ENCODE measurements at places on chromosomes 1 and 21. TPM values are rescaled to one million over a fixed set of nuclear protein-coding genes. Genes with fewer than 3 reads are reported as not detected.

The B3GALT5 gene
- polyA plus RNA-seq, result not detected

The AKR7A3 gene
- polyA plus RNA-seq, result not detected

The FMO5 gene
- 16.8 TPM for polyA plus RNA-seq

The MYOG gene
- polyA plus RNA-seq, result not detected

DNA sequence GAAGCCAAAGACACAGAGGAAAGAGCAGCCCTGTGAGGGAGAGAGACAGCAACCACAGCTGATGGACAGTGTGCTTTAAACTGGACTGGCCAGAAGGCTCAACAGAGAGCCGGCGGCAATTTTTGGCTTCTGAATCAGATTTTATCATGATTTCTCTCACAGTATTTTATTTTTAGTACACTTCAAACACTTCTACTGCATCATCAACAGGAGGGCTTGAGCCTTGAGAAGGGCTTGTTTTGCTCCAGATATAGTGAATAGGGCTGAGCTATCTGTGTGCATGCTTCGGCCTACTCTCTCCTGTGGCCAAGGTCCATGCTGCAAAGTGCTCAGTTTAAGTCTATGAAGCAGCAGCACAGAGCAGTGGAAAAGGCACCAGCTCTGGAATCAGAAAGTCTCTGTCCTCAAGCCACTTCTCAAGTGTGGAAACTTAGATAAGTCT lies 33.3 kb downstream of the ADCY10 start:
- no peaks in the 10 kb centered on the region for H3K4me1 ChIP-seq
- DNase-seq, result no peak
- H3K4me3 ChIP-seq, result no peak overlapping the region
- H3K36me3 ChIP-seq, result no peaks in the 10 kb centered on the region

- H3K27me3 ChIP-seq, result no peaks in the 10 kb centered on the region
- H3K27ac ChIP-seq, result no peak overlapping the region
- no peak overlapping the region for H3K4me3 ChIP-seq
These were observed 102.0 kb downstream of the NMNAT2 start for GRCh38 chr1:183315991-183316758.

GRCh38 chr1:30968220-30968971 lies 59.8 kb upstream of the SDC3 start:
- no peak for DNase-seq
- H3K27ac ChIP-seq, result no peak overlapping the region
- H3K27me3 ChIP-seq, result no peaks in the 10 kb centered on the region
- no peak overlapping the region for H3K4me3 ChIP-seq

DNA sequence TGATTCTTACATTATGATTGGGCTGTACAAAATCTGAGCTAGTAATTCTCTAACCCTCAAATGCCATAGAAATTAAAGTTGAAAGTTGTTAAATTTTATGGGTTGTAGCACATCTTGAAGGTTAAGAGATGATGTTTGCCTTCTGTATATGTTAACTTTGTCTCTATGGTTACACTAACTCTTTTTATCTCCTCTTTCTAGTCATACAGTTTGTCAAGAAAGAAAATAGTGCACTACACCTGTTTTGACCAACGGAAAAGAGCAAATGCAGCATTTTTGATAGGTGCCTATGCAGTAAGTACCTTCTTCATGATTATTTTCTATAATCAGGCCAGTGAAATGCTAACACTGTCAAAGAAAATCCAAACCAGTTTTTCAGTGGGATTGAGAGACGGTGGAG lies 38.2 kb downstream of the CDC14A start:
- H3K4me1 ChIP-seq, result peaks cover 15% of the 10 kb centered on the region
- H3K27me3 ChIP-seq, result no peaks in the 10 kb centered on the region
- H3K36me3 ChIP-seq, result peaks cover 50% of the 10 kb centered on the region
- no peak for DNase-seq
- no peak overlapping the region for H3K27ac ChIP-seq
- H3K4me3 ChIP-seq, result no peak overlapping the region

DNA sequence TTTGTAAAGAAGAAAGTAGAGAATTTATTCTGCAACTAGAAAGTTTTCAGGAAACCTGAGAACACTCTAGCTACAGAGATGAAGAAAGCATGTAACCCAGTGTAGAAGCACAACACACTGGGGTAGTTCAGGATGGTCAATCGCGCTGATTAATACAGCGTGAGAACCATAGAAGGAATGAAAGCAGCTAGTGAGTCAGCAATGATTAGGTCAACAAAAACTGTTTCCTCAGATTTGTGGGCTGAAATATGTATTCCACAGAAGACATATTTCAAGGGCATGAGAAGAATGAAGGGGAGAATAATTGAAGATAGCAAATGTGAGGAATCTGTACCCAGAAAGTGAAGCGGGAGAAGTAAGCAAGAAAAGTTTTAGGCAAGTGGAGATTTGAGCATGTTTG lies 97.8 kb upstream of the ADGRL2 start:
- no peaks in the 10 kb centered on the region for H3K4me1 ChIP-seq
- H3K4me3 ChIP-seq, result no peak overlapping the region
- no peak for DNase-seq
- no peak overlapping the region for H3K27ac ChIP-seq
- H3K27me3 ChIP-seq, result no peaks in the 10 kb centered on the region

DNA sequence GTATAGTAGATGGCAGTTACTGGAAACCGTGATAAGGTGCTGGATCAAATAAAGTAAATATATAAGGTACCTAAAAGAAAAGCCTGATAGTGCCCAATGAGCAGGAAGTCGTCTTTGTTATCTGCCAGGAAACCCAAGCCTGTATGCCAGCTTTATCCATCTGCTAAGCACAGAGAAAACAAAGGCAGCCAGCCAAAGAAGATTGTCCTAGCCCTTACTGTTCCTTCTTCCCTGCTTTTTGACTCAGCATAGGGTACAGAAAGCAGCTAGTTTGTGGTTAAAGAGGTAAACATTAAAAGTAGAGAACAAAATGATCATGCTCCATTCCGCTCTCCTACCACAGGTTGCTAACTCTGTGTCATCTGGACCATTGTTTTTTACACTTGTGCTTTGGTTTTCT lies 10.1 kb downstream of the KRTAP22-2 start:
- H3K27ac ChIP-seq, result no peak overlapping the region
- no peaks in the 10 kb centered on the region for H3K27me3 ChIP-seq
- no peak overlapping the region for H3K4me3 ChIP-seq
- no peak for DNase-seq
- H3K36me3 ChIP-seq, result no peaks in the 10 kb centered on the region
- H3K4me1 ChIP-seq, result no peaks in the 10 kb centered on the region

GRCh38 chr1:17599291-17599953 lies 59.9 kb downstream of the ARHGEF10L start:
- no peak for DNase-seq
